Regular cardiac myocyte (primary cell): ENCODE measurements at places on chromosomes 6 and 20. TPM values are rescaled to one million over a fixed set of nuclear protein-coding genes. Genes with fewer than 3 reads are reported as not detected.

PABPC1L gene
- total RNA-seq = 8.6 and 8.7 TPM in 2 replicates

MRPL2 gene
- 15.2 and 32.8 TPM in 2 replicates for total RNA-seq

COL10A1 gene
- under 0.01 TPM in 1 of 2 replicates, not detected in the other for total RNA-seq

SLC35F1 gene
- under 0.01 TPM in 1 of 2 replicates, not detected in the other for total RNA-seq

KIAA0408 gene
- total RNA-seq = 0.38 and 0.85 TPM in 2 replicates

SLC22A2 gene
- total RNA-seq = under 0.01 TPM in 1 of 2 replicates, not detected in the other

PNPLA1 gene
- not detected in 2 replicates for total RNA-seq

MMP24 gene
- 0.38 and 0.56 TPM in 2 replicates for total RNA-seq

CAP2 gene
- total RNA-seq = 17.2 and 17.8 TPM in 2 replicates

AIF1 gene
- not detected in 2 replicates for total RNA-seq

KHDC1L gene
- total RNA-seq = not detected in 2 replicates

GSTA4 gene
- 25.1 and 46.5 TPM in 2 replicates for total RNA-seq
